ENCODE measurements at places on chromosomes 5 and 9.
A peak's percentile ranks its signal among the peaks of the same experiment; 100 is the strongest.

DNA sequence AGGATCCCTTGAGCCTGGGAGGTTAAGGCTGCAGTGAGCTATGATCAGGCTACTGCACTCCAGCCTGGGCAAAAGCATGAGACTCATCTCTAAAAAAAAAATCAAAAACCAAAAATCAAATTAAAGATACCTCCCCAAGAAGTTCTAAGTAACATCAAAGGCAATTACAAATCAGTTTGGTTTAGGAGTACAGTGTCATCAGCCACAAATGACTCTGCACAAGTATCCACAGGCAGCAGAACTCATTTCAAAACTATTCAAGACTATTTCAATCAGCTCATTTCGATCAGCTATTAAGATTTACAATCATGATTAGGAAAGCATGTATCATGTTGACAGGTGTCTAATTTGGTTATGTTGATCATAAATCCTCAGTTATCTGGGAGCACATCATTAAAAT lies 19.1 kb downstream of the TRMO start:
- no peak for DNase-seq

DNA sequence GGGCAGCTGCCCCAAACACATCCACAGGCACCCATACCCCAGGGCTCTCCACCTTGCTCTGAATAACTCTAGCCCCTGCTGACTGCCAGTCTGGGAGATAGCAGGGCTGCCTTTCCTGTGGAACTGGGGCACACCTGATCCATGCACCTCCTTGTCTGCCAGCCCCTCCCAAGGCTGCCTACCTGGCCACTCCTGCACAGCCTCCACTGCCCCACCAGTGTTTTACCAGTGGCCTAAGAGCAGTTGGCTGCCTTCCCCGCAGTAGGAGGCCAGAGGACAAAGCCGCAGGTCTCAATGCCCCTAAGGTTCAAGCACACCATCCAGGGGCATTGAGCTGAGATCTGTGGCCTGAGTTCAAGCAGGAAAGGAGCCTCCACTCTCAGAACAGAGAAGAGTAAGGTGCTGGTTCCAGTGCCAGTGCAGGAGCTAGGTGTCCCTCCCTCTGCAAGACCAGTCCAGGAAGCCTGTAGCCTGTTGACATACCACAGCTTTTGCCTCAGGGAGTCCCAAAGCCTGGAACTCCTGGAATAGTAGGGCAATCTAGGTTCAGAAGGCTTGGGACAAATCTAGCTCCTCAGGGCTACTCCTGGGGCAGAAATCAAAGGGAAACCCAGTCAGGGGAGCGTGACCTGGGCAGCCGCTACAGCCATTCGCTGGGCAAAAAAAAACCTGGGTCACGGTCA lies 514.5 kb upstream of the PTGER4 start:
- DNase-seq: no peak

DNA sequence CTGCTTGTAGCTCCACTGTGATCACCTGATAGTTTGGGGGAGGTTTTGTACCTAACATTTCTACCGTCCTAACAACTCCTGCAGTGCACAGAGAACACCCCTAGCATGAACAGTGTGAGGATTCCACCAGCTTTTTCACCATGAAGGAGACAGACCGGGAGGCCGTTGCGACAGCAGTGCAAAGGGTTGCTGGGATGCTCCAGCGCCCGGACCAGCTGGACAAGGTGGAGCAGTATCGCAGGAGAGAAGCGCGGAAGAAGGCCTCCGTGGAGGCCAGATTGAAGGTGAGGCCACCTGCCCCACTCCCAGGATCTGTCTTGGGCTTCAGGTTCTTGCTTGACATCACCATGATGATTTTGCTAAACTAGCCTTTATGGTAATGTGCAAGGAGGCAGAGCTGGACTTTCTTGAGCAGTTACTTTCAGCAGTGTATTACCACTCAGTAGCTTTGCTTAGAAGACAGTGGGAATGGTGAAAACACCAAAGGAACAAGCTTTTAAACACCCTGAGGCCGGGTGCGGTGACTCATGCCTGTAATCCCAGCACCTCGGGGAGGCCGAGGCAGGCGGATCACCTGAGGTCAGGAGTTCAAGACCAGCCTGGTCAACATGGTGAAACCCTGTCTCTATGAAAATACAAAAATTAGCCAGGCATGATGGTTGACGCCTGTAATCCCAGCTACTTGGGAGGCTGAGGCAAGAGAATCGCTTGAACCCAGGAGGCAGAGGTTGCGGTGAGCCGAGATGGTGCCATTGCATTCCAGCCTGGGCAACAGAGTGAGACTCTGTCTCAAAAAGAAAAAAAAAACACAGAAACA lies 3.3 kb downstream of the EXOC3 start:
- DNase-seq: no peak

GRCh38 chr9:92620845-92621244 lies 49.1 kb downstream of the IPPK start:
- DNase-seq: no peak

- no peak for DNase-seq
Observed at GRCh38 chr9:134208981-134209725, 44.8 kb upstream of the RNU6ATAC start.

DNA sequence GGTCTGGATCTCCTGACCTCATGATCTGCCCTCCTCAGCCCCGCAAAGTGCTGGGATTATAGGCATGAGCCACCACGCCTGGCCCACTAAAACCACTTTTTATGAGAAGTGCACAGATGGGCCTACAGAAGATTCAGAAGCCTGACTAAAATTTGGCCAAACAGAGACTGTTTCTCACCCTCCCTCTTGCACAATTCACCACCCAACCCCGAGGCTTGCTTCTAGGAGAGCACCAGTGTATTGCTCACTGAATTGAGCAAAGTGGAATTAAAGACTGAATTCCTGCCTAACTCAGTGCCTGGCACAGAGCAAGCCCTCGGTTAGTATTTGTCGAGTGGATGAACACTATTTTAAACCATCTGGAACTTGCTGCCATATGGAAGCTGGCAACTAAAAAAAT lies 3.4 kb upstream of the DCTN4 start:
- DNase-seq: no peak

DNA sequence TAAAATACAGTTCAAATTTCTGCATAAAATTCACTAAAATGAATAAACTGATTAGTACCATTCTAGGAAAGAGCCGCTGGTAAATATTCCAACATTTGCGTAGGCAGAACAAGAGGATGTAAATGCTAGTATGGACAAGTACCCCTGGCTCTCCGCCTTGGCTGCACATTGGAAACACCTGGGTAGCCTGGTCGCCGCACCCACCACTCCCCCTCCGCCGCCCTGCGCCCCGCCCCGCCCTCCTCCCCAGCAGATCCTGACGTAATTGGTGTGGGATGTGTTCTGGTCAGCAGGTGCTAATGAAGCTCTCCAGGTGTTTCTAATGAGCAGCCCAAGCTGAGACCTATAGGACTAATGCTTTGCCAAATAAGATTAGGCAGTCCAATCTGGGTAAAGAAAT lies 225.7 kb downstream of the FRMD3 start:
- DNase-seq: no peak

GRCh38 chr5:57302164-57302563 lies 128.3 kb downstream of the GPBP1 start:
- no peak for DNase-seq

DNA sequence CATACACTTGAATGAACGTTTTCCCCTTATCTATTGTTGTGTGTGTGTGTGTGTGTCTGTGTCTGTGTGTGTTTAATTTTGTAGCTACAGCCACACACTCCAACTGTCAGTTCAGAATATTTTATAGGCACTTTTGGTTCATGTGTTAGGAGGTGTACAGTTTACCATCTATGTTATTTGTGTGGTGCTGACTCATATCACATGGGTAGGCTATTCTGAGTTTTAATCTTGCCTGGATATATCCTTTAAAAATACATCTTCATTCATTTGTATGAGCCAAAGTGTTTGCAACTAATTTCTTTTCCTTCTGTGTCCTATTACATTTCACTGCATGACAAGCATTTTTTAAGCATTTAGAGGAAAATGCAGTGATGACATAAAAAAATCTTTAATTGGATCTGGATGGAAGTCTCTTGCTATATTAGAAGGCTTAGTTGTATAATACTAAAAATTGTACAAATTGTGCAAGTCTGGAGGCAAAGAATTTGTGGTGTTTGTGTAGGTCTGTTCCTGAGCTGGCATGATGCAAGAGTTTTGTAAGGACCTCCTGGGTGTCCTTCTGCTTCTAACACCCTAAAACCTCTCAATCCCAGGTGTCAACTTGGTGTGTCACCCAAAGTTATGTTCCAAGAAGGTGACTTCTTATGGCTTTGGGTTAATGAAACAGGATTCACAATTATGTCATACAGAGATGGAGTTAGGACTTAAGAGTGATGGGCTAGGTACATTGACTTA lies 52.4 kb upstream of the HMHB1 start:
- DNase-seq: no peak

GRCh38 chr5:138369706-138370105 lies 17.2 kb downstream of the KDM3B start:
- DNase-seq: no peak

DNA sequence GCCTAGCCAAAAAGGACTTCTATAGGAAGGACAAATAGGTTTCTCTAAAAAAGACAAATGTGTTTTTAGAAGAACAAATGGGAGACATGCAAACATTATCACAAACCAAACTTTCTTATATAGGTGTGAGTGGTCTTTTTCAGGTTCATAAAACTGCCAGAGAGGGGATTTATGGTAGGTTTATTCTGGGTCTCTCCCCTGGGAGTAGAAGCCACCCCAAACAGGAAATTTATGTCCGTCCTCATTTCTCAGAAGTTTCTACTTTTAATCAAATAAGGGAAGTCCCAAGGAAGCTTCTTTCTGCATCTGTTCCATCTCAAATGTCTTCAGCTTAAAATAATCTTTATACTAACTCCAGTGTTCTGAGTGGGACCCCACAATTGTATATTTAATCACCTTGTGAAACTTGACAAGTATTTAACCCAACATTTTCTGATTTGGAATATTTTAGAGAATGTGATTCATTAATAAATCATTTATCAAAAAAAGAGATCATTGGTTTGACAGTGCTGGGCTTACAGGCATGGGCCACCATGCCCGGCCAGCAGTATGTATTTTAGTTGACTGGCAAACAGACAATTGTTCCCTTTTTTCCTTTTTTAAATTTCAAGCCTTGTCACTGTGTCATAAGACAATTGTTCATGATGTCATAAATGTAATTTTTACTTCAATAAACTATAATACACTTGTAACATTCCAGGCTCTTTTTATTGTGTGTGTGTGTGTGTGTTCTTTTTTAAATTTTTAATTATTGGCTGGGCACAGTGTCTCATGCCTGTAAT lies 44.6 kb upstream of the GLDC start:
- DNase-seq: no peak

- DNase-seq: no peak
Observed at GRCh38 chr5:160271836-160272235, 40.5 kb downstream of the CCNJL start.

GRCh38 chr5:32523625-32524024 lies 61.7 kb upstream of the SUB1 start:
- no peak for DNase-seq

GRCh38 chr5:154358516-154359220 lies 87.1 kb upstream of the SAP30L start:
- peak; percentile 82 for DNase-seq

DNA sequence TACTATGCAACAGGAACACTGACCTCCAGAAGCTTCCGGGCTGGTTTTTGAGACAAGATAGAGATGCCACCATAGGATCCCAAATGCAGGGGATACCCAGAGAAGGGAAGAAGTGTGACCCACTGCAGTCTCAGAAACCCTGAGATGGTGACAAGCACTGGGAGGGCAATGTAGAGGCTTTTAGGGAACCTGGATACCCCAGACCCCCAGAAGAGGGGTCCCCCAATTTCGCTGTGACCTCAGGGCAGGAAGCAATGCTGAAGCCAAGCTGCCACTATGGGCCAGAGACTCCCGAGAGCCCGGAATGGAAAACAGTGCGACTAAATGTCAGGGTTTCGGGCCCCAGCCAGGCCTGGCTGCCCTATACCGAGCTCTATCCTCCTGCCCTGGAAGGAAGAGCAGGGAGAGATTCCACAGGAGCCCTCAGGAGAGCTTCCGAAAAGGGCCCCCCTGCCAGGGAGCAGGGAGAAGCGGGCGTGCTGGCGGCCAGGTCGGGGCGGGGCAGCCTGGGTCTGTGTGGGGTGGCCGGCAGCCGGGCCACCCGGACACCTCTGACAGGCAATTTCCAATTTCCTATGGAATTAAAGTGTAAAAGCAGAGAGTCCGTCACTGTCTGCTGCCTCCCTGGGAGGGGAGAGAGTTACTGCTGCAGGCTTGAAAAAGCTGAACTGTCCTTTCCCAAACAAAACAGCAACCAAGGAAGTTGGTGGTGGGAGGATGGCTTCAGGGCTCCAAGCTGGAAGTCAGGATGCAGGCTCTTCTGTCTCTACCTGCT lies 154.2 kb downstream of the FGF18 start:
- DNase-seq: no peak

GRCh38 chr9:92506184-92506857 lies 24.0 kb upstream of the ASPN start:
- no peak for DNase-seq

DNA sequence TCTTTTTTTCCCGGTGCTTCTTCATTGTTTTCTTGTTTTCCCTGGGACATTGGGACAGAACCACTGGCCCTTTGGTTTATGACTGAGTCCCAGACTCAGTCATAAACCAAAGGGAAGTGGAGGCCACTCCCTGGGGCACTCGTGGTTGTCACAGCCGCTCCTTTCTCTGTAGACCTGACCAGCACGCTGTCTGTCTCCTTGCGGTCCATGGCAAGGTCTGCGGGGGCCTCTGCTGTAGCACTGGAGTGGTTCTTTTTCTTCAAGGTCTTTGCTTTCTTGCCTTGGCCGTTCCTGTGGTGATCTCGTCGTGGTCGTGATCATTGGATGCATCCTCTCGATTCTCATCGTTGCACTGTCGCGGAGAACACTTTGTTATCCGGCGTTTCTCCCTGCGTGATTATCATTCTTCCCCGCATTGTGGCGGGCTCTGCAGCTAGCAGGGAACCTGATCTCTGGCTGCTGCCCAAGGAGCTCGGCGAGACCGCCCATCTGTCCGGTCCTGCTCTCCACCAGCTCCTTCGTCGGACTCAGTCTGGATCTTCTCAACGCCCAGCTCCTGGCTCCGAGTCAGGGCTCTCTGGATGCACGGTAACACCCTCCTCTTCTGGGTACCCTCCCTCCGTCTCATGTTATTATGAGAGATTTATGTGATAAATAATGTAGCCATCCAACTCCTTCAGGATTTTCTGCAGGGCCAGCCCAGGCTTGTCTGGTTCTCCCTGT lies 43.5 kb upstream of the MPDZ start:
- DNase-seq: no peak

GRCh38 chr5:153623751-153624450 lies 133.4 kb downstream of the GRIA1 start:
- no peak for DNase-seq

GRCh38 chr9:78026947-78027346 lies 4.7 kb downstream of the GNAQ start:
- DNase-seq: no peak
